ENCODE measurements at places on chromosomes 6 and 20. TPM values are rescaled to one million over a fixed set of nuclear protein-coding genes. Genes with fewer than 3 reads are reported as not detected.

The BTN3A1 gene
- 28.1 TPM for total RNA-seq

The TULP1 gene
- total RNA-seq: not detected

The EYA2 gene
- total RNA-seq: not detected

The SLC22A1 gene
- under 0.01 TPM for total RNA-seq

The KCNQ2 gene
- not detected for total RNA-seq

The FAM209A gene
- not detected for total RNA-seq

The DPPA5 gene
- total RNA-seq: not detected

The RBBP8NL gene
- total RNA-seq: not detected

The ELOVL4 gene
- 2.3 TPM for total RNA-seq

The LST1 gene
- total RNA-seq: not detected

The IFNGR1 gene
- 71.5 TPM for total RNA-seq

The VEGFA gene
- 31.9 TPM for total RNA-seq

The ARHGAP18 gene
- total RNA-seq: 98.8 TPM

The PPP1R14C gene
- not detected for total RNA-seq

The MCHR2 gene
- not detected for total RNA-seq

The BMP7 gene
- not detected for total RNA-seq

The NOTCH4 gene
- 52.3 TPM for total RNA-seq

The UNC93A gene
- not detected for total RNA-seq

The DCDC2 gene
- 0.15 TPM for total RNA-seq

The RCAN2 gene
- 0.32 TPM for total RNA-seq

The HLA-A gene
- total RNA-seq: 394 TPM

The PHACTR3 gene
- total RNA-seq: not detected

The HMGN4 gene
- total RNA-seq: 80.9 TPM

The CALHM6 gene
- not detected for total RNA-seq

The GUCA1A gene
- total RNA-seq: not detected

The PIM1 gene
- total RNA-seq: 3.6 TPM

The BPIFB2 gene
- total RNA-seq: not detected
